Activated naive CD4-positive, alpha-beta T cell treated with anti-CD3 and anti-CD28 coated beads for 36 hours (primary cell): ENCODE measurements at places on chromosomes 4 and X. TPM values are rescaled to one million over a fixed set of nuclear protein-coding genes. Genes with fewer than 3 reads are reported as not detected.

- peaks cover 2% of the 10 kb centered on the region for H3K4me1 ChIP-seq
- peak; percentile 60 for DNase-seq
- peaks cover 3% of the 10 kb centered on the region for H3K36me3 ChIP-seq
- no peak overlapping the region for H3K27ac ChIP-seq
- no peaks in the 10 kb centered on the region for H3K27me3 ChIP-seq
- no peak overlapping the region for H3K4me3 ChIP-seq
These were observed 149.9 kb downstream of the AMMECR1 start for GRCh38 chrX:110167952-110168451.

The SPIN4 gene
- 3.1 TPM for total RNA-seq

- H3K27ac ChIP-seq: no peak overlapping the region
- H3K36me3 ChIP-seq: no peaks in the 10 kb centered on the region
- no peak overlapping the region for H3K4me3 ChIP-seq
These were observed 149.7 kb downstream of the RRAGB start for GRCh38 chrX:55867181-55867651.

GRCh38 chrX:69163936-69164741 is 1.1 kb downstream of the PJA1 start:
- peak; percentile 68 for DNase-seq
- peaks cover 12% of the 10 kb centered on the region for H3K36me3 ChIP-seq
- H3K27me3 ChIP-seq: no peaks in the 10 kb centered on the region
- peaks cover 33% of the 10 kb centered on the region for H3K4me1 ChIP-seq
- peak overlapping the region; percentile 82 for H3K27ac ChIP-seq

DNA sequence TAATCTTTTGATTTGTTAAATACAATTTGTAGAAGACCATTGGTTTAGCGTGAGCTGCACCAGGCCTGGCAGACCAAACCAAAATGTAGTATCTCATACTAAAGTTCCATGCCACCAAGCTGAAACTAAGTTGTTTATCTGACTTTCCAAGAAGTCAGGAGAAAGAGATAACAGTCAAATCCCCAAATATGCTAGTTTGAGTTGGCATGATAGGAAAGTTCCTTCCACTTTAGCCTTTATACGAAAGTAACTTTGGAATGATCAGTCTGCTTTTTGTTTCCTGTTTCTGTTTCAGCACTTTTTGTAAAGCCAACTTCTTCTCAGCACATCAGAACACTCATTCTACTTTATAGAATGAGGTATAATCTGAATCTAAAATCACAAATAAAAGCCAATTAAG is 449.2 kb downstream of the GRXCR1 start:
- DNase-seq: no peak
- H3K27me3 ChIP-seq: no peaks in the 10 kb centered on the region
- no peak overlapping the region for H3K27ac ChIP-seq
- no peak overlapping the region for H3K4me3 ChIP-seq

DNA sequence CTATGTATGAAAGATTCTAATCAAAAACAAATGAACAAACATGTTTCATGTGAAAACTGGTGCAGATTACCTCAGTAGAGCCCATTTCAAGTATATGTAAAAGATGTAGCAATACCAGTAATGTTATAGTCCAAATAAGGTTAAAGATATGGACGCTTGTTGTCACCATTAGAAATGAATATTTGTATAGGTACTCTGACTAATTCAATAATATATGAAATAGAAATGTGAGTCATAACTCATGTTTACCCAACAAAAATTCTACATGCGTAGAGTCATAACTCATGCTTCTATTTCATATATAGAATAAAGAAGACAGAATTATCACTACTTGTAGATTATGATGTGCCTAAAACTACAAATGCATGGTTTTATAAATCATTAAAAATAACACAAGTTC is 739.1 kb upstream of the DIAPH2 start:
- H3K4me3 ChIP-seq: no peak overlapping the region
- H3K36me3 ChIP-seq: no peaks in the 10 kb centered on the region
- H3K27me3 ChIP-seq: no peaks in the 10 kb centered on the region
- H3K27ac ChIP-seq: no peak overlapping the region

- no peaks in the 10 kb centered on the region for H3K36me3 ChIP-seq
- no peaks in the 10 kb centered on the region for H3K4me1 ChIP-seq
- no peak overlapping the region for H3K4me3 ChIP-seq
- no peak overlapping the region for H3K27ac ChIP-seq
- H3K27me3 ChIP-seq: no peaks in the 10 kb centered on the region
These were observed 497.5 kb downstream of the KCNIP4 start for GRCh38 chr4:21451032-21451431.

GRCh38 chr4:72663828-72664227 is 94.8 kb upstream of the ADAMTS3 start:
- no peaks in the 10 kb centered on the region for H3K4me1 ChIP-seq
- H3K4me3 ChIP-seq: no peak overlapping the region
- H3K27ac ChIP-seq: no peak overlapping the region
- H3K36me3 ChIP-seq: no peaks in the 10 kb centered on the region
- no peak for DNase-seq

- peaks cover 14% of the 10 kb centered on the region for H3K27me3 ChIP-seq
- no peak for DNase-seq
- no peak overlapping the region for H3K27ac ChIP-seq
- no peaks in the 10 kb centered on the region for H3K4me1 ChIP-seq
These were observed 71.6 kb downstream of the SH3RF1 start for GRCh38 chr4:169199184-169199583.

DNA sequence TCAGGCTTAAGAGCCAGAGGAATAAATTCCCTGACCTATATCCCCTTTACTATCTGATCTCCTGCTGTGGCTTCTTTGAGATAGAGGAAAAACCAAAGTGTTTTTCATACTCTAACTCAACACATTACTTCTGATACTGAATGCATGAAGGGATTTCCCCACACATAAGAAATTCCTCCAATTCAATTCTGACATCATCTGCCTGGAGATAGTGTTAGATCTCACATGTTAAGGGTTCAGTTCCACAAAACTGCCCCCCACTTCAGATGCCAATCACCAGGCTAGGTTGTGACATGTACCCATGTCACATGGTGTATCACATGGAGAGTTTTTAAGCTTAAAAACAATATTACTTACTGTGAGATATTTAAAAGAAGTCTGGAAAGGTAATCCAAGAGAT is 46.8 kb downstream of the GSTCD start:
- H3K27ac ChIP-seq: no peak overlapping the region
- no peaks in the 10 kb centered on the region for H3K27me3 ChIP-seq
- H3K36me3 ChIP-seq: no peaks in the 10 kb centered on the region
- peaks cover 4% of the 10 kb centered on the region for H3K4me1 ChIP-seq

GRCh38 chr4:135338181-135338580 is 1136.6 kb upstream of the PABPC4L start:
- H3K27ac ChIP-seq: no peak overlapping the region
- H3K4me3 ChIP-seq: no peak overlapping the region
- DNase-seq: no peak
- H3K4me1 ChIP-seq: no peaks in the 10 kb centered on the region

GRCh38 chr4:119946359-119946758 is 120.3 kb downstream of the MAD2L1 start:
- no peaks in the 10 kb centered on the region for H3K36me3 ChIP-seq
- H3K27me3 ChIP-seq: no peaks in the 10 kb centered on the region
- no peak overlapping the region for H3K27ac ChIP-seq
- no peak for DNase-seq
- no peaks in the 10 kb centered on the region for H3K4me1 ChIP-seq

DNA sequence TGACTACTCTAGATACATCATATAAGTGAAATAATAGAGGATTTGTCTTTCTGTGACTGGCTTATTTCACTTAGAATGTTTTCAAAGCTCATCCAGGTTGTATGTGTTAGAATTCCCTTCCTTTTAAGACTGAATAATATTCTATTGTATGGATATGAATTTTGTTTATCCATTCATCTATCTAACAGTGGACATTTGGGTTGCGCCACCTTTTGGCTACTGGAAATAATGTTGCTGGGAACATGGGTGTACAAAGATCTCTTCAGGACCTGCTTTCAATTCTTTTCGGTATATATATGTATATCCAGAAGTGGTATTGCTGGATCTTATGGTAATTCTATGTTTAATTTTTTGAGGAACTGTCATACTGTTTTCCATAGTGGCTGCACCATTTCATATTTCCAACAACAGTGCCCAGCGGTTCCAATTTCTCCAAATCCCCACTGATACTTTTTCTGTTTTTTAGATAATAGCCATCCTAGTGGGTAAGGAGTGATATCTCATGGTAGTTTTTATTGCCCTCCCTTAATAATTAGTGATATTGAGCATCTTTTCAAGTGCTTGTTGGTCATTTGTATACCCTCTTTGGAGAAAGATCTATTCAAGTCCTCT is 3.4 kb upstream of the SCD5 start:
- H3K27me3 ChIP-seq: peaks cover 26% of the 10 kb centered on the region
- no peak overlapping the region for H3K4me3 ChIP-seq
- H3K36me3 ChIP-seq: no peaks in the 10 kb centered on the region
- H3K4me1 ChIP-seq: peaks cover 15% of the 10 kb centered on the region

DNA sequence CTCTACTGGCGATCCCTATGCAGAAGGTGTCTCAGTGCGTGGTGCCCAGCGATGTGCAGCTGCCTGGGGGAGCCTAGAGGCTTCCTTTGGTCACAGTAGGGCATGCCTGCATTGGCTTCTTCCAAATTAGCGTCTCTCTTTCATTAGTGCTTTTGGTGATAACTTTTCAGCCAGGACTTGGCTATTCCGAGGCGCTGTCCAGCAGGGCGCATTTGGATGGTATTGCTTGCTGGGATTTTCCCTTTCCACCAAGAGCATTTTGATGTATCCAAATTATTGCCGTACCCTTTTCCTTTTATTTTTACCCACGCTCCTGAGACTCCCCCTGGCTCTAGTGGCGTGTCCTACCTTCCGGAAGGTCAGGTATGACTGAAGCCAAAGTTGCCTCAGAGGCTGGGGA is 101.4 kb downstream of the SORCS2 start:
- no peak overlapping the region for H3K4me3 ChIP-seq
- no peaks in the 10 kb centered on the region for H3K4me1 ChIP-seq
- H3K27me3 ChIP-seq: peaks cover 5% of the 10 kb centered on the region
- H3K27ac ChIP-seq: no peak overlapping the region
- H3K36me3 ChIP-seq: no peaks in the 10 kb centered on the region

DNA sequence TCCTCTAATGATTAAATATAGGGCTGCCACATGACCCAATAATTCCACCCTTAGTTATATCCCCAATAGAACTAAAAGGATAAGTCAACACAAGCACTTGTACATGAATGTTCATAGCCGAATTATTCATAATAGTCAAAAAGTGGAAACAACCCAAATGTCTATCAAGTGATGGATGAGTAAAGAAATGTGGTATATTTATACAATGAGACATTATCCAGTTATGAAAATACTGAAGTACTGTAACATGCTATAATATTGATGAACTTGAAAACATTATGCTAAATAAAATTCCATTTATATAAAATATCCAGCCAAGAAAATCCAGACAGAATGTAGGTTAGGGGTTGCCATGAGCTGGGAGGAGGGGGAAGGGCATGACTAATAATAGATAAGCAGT is 436.7 kb upstream of the AADAT start:
- DNase-seq: no peak
- no peaks in the 10 kb centered on the region for H3K27me3 ChIP-seq
- no peaks in the 10 kb centered on the region for H3K4me1 ChIP-seq
- no peak overlapping the region for H3K27ac ChIP-seq
- H3K36me3 ChIP-seq: no peaks in the 10 kb centered on the region

DNA sequence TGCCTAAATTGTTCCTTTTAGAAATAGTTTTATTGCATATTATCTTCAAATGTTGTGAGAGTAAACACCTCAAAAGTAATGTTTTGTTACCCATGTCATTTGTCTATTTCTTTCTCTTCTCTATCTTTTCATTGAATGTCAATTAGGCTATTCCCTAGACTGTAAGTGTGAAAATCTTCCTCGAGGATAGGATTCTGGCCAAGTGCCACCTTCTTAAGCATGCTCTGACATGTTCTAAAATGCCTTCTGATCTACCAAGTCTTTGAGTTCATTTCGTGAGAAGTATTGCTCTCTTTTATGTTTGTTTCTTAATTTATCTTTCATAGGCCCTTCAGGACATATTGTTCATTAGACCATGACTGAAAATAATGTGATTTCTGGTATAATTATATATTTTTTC is 44.1 kb upstream of the TLL1 start:
- H3K27ac ChIP-seq: no peak overlapping the region
- no peaks in the 10 kb centered on the region for H3K4me1 ChIP-seq
- H3K4me3 ChIP-seq: no peak overlapping the region

DNA sequence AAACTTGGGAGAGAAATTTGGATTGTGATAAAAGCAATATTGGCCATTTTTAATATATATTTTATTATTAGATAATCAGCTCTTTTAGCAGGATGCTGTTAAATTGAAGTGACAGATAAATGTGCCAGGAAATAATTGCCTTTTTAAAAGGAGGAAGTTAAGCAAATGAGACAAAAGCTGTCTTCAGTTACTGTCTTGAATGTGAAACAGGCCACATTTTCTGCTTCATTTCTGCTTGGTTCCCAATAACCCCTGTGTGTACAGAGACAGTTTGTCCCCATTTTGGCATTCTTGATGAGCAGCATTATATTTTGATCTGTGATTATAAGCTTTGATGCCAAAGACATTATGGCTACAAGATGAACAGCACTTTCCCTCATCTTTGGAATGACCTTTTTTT is 953 bp downstream of the EPGN start:
- no peak for DNase-seq
- H3K27me3 ChIP-seq: no peaks in the 10 kb centered on the region
- no peak overlapping the region for H3K27ac ChIP-seq
- no peaks in the 10 kb centered on the region for H3K36me3 ChIP-seq

- peaks cover 6% of the 10 kb centered on the region for H3K36me3 ChIP-seq
- H3K27me3 ChIP-seq: no peaks in the 10 kb centered on the region
- peak overlapping the region; percentile 91 for H3K27ac ChIP-seq
- peak; percentile 17 for DNase-seq
These were observed 3.4 kb upstream of the GK start for GRCh38 chrX:30649859-30650258.

DNA sequence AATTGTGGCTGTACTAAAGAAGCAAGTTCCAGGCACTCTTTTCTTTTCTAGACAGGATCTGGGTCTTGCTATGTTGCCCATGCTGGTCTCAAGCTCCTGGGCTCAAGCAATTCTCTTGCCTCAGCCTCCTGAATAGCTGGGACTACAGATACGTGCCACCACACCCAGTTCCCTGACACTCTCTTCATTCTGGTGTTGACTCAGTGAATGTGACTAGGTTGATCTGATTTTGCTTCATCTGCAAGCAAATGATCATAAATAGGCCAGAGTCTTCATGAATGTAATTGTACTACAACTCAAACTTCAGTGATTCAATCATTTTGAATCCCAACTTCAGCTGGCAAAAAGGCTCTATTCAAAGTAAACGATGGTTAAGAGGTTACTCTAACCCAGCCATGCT is 78.5 kb downstream of the APBB2 start:
- no peak overlapping the region for H3K4me3 ChIP-seq
- no peaks in the 10 kb centered on the region for H3K4me1 ChIP-seq
- no peak overlapping the region for H3K27ac ChIP-seq

The NLGN3 gene
- total RNA-seq: 0.81 TPM

The TMPRSS11D gene
- not detected for total RNA-seq
